Hindlimb muscle (tissue), 1 donor: ENCODE measurements at places on chromosomes 7 and 10. TPM values are rescaled to one million over a fixed set of nuclear protein-coding genes. Genes with fewer than 3 reads are reported as not detected.

- DNase-seq: no peak
Measured at GRCh38 chr7:37957221-37957970, 37.0 kb downstream of the EPDR1 start.

GRCh38 chr7:93194386-93194785 is 31.9 kb downstream of the HEPACAM2 start:
- no peak for DNase-seq

GRCh38 chr10:58488921-58489320 is 23.8 kb upstream of the BICC1 start:
- DNase-seq: no peak

RADIL gene
- polyA plus RNA-seq: 3.7 TPM

GRCh38 chr10:30836406-30836805 is 195.3 kb downstream of the ZNF438 start:
- no peak for DNase-seq

DNA sequence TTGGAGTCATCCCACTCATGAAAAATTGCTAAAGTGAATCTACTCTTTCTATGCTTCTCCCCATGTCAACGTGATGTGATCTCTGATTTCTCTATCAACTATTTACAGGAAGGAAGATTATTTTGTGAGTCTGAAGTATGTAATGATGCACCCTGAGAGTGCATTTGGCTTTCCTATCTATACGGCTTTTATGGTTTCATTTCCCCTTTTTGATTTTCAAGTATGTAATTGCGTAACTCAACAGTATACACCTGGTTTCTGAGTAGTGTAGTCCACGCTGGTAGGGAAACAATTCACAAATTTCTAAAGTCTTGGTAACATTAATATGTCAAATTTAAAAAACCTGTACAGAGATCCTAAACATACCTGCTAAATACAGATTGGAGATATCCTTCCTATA is 194.7 kb upstream of the SEMA3A start:
- no peak for DNase-seq

CHST3 gene
- polyA plus RNA-seq: 16.2 TPM

DNA sequence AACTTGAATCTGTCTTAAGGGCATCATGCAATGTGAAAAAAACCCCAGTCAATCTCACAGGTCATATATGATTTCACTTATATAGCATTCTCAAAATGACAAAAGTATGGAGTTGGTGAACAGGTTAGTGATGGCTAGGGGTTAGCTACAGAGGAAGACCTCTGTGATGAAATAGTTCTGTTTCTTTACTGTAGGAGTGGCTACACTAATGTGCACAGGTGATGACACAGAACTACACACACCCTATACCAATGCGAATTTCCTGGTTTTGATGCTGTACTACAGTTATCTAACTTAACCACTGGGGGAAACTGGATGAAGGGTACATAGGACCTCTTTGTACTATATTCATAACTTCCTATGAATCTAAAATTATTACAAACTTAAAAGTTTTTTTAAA is 541.8 kb downstream of the PARD3 start:
- no peak for DNase-seq

TRIM4 gene
- polyA plus RNA-seq: 17.5 TPM

GRCh38 chr10:12189426-12189825 is 6.3 kb downstream of the NUDT5 start:
- no peak for DNase-seq

CRYGN gene
- 0.22 TPM for polyA plus RNA-seq

DNA sequence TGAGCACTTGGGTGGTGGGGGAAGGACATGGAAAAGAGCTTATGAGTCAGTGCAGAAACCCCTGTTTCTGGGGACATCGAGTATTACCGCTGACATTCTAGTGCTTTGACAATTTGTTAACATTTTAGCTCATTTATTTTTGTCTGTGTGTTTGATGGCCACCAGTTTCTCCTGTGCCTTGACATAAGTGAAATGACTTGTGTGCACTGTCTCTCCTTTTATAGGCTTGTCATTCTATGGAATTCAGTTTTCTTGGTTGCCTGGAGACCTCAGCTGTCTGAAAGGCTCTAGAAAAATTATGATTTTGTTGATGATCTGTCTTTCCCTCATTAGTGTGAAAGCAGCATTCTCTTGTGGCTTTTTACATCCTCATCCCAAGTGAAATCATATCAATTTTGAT is 190.0 kb upstream of the SMIM30 start:
- DNase-seq: no peak

TMEM213 gene
- polyA plus RNA-seq: 0.13 TPM

- DNase-seq: peak; percentile 14
Measured at GRCh38 chr10:9305018-9305655, 1250.6 kb downstream of the GATA3 start.

DNA sequence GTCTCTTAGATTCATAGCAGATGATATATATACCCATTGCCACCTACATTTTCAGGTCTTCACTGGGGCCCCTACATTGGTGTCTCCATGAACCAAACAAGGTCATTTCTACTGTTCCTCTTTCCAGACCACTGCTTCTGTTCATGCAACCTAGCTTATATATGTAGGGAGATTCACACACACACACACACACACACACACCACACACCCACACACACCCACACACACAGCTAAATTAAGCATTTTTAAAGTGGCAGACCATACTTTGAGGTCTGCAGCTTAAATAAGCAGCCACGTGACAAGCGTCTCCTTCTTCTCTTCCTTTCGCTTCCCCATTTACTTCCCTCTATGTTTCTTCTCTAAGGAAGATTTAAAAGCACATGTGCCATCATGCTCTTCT is 70.0 kb upstream of the CC2D2B start:
- DNase-seq: no peak

DNA sequence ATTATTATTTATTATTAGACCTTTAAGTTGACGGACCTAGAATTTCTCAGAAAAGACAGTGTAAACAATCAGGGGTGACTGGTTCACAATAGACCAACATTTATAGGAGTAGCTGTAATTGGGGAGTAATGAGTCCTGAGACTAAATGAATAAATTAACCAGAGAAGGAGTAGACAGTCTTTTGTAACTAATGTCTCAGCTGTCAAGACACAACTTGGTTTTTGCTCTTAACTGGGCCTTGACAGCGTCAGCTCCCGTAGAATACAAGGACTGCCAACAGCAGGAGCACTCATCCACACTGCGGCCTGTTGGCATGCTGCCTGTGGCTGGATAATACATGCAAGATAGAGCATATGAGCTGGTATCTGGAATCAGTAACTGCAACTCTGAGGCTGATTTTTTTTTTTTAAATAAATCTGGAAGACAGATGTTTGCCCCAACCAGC is 123.9 kb downstream of the CACNA2D1 start:
- peak; percentile 32 for DNase-seq

DNA sequence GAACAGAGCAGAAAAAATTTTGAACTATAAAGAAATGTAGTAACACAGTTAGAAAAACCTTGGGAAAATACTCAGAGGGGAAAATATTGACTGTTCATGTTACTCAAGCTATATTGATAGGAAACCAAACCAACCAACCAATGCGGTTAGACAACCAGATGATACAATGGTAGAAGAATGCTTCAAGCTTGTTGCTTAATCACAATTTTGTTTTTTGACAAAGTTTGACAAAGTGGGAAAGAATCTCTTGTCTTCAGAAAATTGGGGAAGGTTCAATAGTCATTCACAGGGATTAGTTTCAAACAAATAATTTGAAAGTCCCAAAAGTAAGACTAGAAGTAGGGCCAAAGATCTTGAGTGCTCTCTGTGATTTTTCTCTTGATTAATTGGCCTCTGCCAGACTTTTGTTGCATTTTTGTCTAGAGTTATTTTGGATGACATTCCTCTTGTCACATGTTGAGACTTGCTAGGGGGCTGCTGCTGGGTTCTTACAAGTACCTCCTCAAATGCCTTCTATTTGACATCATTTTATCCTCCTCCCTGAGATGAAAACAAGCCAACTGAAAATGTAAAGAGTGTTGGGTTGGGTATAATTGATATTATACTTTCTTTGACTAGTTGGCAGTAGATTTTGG is 233.1 kb upstream of the PHYHIPL start:
- no peak for DNase-seq

SLC29A4 gene
- polyA plus RNA-seq: 37.4 TPM

GRCh38 chr7:145543242-145543641 is 573.4 kb upstream of the CNTNAP2 start:
- no peak for DNase-seq

CYP3A5 gene
- polyA plus RNA-seq: 1.0 TPM

- no peak for DNase-seq
Measured at GRCh38 chr10:43250615-43251418, 16.0 kb downstream of the RASGEF1A start.

DNA sequence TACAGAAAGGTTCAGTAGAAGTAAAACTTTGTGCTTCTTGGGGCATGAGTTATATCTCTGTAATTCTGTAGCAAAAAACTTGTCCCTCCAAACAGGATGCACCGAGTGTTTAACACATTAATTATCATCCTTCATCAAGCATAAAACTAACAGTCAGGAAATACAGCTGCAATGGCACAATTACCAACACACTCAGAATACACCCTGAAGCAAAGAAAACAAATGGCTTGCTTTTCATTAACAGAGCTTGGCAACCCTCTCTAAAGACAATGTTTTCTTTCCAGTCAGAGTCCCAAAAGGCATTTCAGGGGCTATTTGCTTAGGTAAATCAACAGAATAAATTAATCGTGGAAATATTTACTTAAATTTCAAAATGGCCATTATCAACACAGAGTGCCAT is 107.7 kb downstream of the ICA1 start:
- DNase-seq: no peak

DNA sequence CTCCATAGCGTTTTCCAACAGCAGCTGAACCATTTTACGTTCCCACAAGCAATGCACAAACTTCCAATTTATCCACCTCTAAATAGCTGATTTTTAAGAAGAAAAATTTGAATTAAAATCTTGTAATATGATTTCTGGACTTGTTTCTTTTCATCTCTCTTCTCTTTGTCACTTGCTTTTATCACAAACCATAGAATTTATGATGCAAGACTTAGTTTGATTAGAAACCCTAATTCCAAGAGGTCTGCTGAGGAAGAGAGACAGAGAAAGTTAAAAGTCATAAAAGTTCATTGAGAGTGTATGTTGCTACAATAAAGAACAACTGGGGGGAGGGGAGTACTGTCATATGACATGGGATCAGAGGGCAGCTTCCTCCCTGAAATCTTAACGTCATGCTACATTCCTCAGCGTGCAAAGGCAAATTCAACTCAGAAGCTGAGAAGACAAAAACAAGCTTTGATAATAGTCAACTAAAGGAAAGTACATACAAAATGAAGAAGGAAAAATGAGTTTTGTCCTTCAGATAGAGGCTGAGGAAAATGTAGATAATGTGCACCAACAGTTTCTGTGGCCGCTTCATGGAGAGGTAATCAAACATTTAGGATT is 18.4 kb upstream of the CUBN start:
- DNase-seq: no peak

GRCh38 chr10:22825841-22826240 is 102.0 kb upstream of the ARMC3 start:
- DNase-seq: no peak

SOSTDC1 gene
- 6.1 TPM for polyA plus RNA-seq

DNA sequence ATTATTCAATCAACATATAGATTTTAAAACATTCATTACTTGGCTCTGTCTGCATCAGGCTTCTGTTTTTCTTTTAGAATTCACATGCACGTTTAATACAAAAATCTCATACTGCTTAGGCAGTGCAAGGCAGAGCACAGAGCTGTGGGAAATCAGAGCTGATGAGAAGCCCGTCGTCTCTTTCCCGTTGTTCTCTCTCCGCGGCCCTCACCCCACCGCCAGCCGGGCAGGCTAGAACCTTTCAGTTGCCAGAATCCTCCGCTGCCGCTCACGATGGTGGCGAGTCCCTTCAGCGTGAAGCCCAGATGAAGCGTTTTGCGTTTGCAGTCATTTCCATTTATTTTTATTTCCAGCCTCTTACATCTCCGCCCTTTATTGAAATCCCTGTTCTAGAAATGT is 648.2 kb downstream of the SDK1 start:
- DNase-seq: no peak

MRLN gene
- polyA plus RNA-seq: 172 TPM

GRCh38 chr10:103502849-103503660 is 9.6 kb downstream of the NEURL1 start:
- DNase-seq: no peak

GRCh38 chr7:131890176-131890575 is 333.7 kb upstream of the PODXL start:
- no peak for DNase-seq

GRCh38 chr10:5506751-5507648 is 7.6 kb upstream of the CALML5 start:
- no peak for DNase-seq

DNA sequence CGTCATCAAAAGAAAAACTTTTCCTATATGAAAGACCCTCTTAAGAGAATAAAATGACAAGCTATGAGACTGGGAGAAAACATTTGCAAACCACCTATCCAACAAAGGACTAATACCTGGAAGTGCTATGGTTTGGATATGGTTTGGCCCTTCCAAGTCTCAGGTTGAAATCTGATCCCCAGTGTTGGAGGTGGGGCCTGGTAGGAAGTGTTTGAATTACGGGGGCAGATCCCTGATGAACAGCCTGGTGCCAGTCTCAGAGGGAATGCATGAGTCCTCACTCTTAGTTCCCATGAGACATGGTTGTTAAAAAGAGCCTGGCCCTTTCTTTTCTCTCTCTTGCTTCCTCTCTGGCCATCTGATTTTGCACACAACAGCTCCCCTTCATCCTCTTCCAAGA is 6.3 kb downstream of the ALDH18A1 start:
- DNase-seq: no peak

- no peak for DNase-seq
Measured at GRCh38 chr7:151699147-151699927, 177.6 kb downstream of the PRKAG2 start.

CARD11 gene
- 0.48 TPM for polyA plus RNA-seq

DNA sequence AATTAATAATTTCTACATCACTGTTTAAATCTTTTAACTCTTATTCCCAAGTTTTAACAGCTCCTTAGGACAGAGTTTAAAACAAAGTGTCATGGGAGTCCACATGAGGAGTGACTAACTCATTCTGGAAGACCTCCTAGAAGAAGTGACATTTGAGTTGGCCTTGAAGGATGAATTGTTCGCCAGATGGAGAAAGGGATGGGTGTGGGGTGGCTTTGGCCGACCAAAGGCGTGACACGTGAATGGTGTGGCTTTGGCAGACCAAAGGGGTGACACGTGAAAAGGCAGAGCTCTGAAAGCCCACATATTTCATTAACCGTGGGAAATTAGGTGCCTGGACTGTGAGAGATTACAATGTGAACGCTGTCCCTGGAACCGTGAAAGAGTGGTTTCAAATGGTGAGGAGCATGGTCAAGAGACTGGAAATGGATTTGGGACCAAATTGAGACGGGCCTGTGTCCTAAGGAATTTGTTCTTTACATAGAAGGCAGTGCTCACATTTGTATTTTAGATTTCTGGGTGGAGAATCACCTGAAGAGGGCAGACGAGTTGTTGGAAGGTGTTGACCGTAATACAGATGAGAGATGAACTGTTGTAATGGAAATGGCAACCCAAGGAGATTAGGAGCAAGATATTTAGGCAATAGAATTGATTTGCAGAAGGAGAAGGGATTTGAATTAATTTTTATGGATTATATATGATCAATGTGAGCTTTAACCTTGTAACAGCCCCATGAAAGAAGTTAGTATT is 228.1 kb downstream of the BICC1 start:
- no peak for DNase-seq

LRRTM3 gene
- polyA plus RNA-seq: 2.0 TPM
